ENCODE measurements at places on chromosomes 11 and 22. TPM values are rescaled to one million over a fixed set of nuclear protein-coding genes. Genes with fewer than 3 reads are reported as not detected.

YDJC gene
- total RNA-seq: 28.3 TPM

CRYBA4 gene
- not detected for total RNA-seq

ARHGAP42 gene
- total RNA-seq: 0.31 TPM

MAJIN gene
- total RNA-seq: not detected

P2RY2 gene
- 0.29 TPM for total RNA-seq

PRSS23 gene
- total RNA-seq: not detected

GAL3ST1 gene
- not detected for total RNA-seq

OR5B21 gene
- total RNA-seq: 0.50 TPM

SMTNL1 gene
- not detected for total RNA-seq

APOL4 gene
- 0.22 TPM for total RNA-seq

FOLR2 gene
- not detected for total RNA-seq

LINC01488 gene
- total RNA-seq: not detected

MFRP gene
- not detected for total RNA-seq

KCTD17 gene
- 26.1 TPM for total RNA-seq

MS4A6E gene
- not detected for total RNA-seq

KRTAP5-1 gene
- total RNA-seq: not detected

GRCh38 chr22:20254975-20255946 lies 12.9 kb downstream of the RTN4R start:
- H3K36me3 ChIP-seq: no peaks in the 10 kb centered on the region
- H3K4me3 ChIP-seq: no peak overlapping the region
- H3K27ac ChIP-seq: no peak overlapping the region
- H3K4me1 ChIP-seq: peaks cover 7% of the 10 kb centered on the region

GRCh38 chr11:3160252-3161031 lies 4.7 kb downstream of the OSBPL5 start:
- peak overlapping the region; percentile 7 for H3K4me3 ChIP-seq
- H3K27ac ChIP-seq: peak overlapping the region; percentile 27
- DNase-seq: peak; percentile 5
- no peaks in the 10 kb centered on the region for H3K36me3 ChIP-seq

GRCh38 chr11:65468874-65469333 lies 29.9 kb upstream of the MALAT1 start:
- no peaks in the 10 kb centered on the region for H3K27me3 ChIP-seq
- H3K4me1 ChIP-seq: peaks cover 14% of the 10 kb centered on the region
- H3K27ac ChIP-seq: no peak overlapping the region

DNA sequence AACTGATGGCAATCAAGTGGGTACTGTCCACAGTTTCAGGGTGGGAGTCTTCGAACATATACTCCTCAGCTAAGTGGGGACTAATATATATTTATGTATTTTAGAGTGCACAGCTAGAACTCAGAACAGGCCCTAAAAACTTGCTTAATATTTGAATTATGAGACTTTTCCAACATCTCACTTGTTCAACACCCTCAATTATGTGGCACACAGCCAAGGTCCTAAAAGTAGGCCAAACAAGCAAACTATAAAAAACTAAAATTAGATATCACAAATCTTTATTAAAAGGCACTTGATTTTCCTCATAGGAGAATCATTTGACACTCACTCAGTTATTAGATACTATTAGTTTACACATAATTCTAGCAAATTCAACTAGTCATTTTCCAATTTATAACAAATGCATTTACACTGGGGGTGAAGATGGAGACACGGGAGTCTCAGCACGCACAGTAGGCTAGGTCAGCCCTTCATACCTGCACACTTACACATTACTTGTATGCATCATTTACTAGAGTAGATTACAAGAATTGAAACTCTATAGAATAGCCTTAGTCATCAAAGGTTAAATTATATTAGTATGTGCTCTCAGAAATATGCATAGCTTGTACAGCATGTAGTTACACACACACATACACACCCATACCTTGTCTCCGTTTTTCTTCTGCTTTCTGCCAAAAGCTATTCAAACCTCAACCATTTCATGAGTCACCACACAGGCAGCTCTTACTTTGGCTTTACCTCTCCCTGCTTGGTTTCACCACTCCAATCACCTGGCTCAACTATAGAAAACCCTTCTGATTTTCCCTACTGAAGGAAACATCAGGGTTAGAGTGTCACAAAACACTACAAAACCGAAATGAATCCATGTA lies 171.5 kb downstream of the SBF2 start:
- H3K27ac ChIP-seq: no peak overlapping the region
- peaks cover 8% of the 10 kb centered on the region for H3K4me1 ChIP-seq
- no peaks in the 10 kb centered on the region for H3K27me3 ChIP-seq
- no peak overlapping the region for H3K4me3 ChIP-seq

- peak overlapping the region; percentile 5 for H3K4me3 ChIP-seq
- no peaks in the 10 kb centered on the region for H3K36me3 ChIP-seq
- H3K4me1 ChIP-seq: peaks cover 11% of the 10 kb centered on the region
- no peak for DNase-seq
- no peak overlapping the region for H3K27ac ChIP-seq
These were observed 15.1 kb upstream of the RGL4 start for GRCh38 chr22:23675502-23676415.

DNA sequence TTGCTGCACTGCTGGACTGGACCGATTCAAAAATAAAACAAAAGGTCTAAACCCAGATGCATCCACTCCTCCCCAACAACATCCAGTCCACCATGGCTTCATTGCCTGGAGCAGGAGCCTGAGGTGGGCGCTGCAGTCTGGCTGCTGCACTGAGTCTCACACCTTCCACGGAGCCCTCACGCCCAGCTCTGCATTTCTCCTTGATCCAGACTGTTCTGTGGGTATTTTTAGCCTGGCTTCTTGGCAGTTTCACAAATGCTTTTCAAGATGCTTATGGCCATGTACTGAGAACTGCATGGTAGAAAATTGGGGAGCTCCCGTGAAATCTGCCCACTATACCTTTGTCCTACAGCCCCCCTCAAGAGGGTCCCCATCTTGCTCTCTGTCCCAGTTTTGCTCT lies 53.3 kb upstream of the JAM3 start:
- H3K4me3 ChIP-seq: no peak overlapping the region
- H3K36me3 ChIP-seq: peaks cover 2% of the 10 kb centered on the region
- peaks cover 74% of the 10 kb centered on the region for H3K27me3 ChIP-seq
- H3K27ac ChIP-seq: no peak overlapping the region
- no peaks in the 10 kb centered on the region for H3K4me1 ChIP-seq

- H3K4me3 ChIP-seq: no peak overlapping the region
- peaks cover 14% of the 10 kb centered on the region for H3K27me3 ChIP-seq
- H3K36me3 ChIP-seq: peaks cover 7% of the 10 kb centered on the region
- H3K27ac ChIP-seq: no peak overlapping the region
- no peak for DNase-seq
- peaks cover 25% of the 10 kb centered on the region for H3K4me1 ChIP-seq
These were observed 15.4 kb downstream of the P2RY6 start for GRCh38 chr11:73287400-73288101.

- no peak overlapping the region for H3K27ac ChIP-seq
- H3K27me3 ChIP-seq: peaks cover 34% of the 10 kb centered on the region
These were observed 33.8 kb downstream of the ZNF202 start for GRCh38 chr11:123707606-123708205.

DNA sequence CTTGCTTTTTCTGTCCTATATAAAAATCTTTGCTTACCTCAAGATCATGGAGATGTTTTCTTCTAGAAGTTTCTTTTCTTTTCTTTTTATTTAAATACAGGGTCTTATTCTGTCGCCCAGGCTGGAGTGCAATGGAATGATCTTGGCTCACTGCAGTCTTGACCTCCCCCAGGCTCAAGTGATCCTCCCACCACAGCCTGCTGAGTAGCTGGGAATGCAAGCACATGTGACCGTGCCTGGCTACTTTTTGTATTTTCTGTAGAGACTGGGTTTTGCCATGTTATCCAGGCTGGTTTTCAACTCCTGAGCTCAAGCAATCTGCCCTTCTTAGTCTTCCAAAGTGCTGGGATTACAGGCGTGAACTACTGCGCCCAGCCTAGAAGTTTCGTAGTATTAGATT lies 45.3 kb downstream of the USP35 start:
- no peak for DNase-seq
- H3K4me1 ChIP-seq: peaks cover 6% of the 10 kb centered on the region
- H3K27me3 ChIP-seq: no peaks in the 10 kb centered on the region
- H3K27ac ChIP-seq: no peak overlapping the region
- H3K4me3 ChIP-seq: no peak overlapping the region

GRCh38 chr11:92859156-92859690 lies 110.2 kb upstream of the MTNR1B start:
- no peaks in the 10 kb centered on the region for H3K36me3 ChIP-seq
- H3K4me3 ChIP-seq: no peak overlapping the region
- no peak for DNase-seq
- H3K27ac ChIP-seq: no peak overlapping the region
- peaks cover 16% of the 10 kb centered on the region for H3K27me3 ChIP-seq
- no peaks in the 10 kb centered on the region for H3K4me1 ChIP-seq

GRCh38 chr22:21028277-21029251 lies 3.8 kb downstream of the SLC7A4 start:
- H3K36me3 ChIP-seq: peaks cover 3% of the 10 kb centered on the region
- H3K27me3 ChIP-seq: peaks cover 28% of the 10 kb centered on the region
- H3K4me3 ChIP-seq: no peak overlapping the region
- H3K27ac ChIP-seq: no peak overlapping the region

GRCh38 chr11:94705891-94706615 lies 62.1 kb upstream of the AMOTL1 start:
- H3K4me3 ChIP-seq: no peak overlapping the region
- H3K27me3 ChIP-seq: peaks cover 10% of the 10 kb centered on the region
- no peak overlapping the region for H3K27ac ChIP-seq
- DNase-seq: no peak

- H3K4me1 ChIP-seq: peaks cover 45% of the 10 kb centered on the region
- H3K4me3 ChIP-seq: peak overlapping the region; percentile 94
- peaks cover 7% of the 10 kb centered on the region for H3K36me3 ChIP-seq
These were observed 566 bp downstream of the DDB1 start for GRCh38 chr11:61332281-61332796.

DNA sequence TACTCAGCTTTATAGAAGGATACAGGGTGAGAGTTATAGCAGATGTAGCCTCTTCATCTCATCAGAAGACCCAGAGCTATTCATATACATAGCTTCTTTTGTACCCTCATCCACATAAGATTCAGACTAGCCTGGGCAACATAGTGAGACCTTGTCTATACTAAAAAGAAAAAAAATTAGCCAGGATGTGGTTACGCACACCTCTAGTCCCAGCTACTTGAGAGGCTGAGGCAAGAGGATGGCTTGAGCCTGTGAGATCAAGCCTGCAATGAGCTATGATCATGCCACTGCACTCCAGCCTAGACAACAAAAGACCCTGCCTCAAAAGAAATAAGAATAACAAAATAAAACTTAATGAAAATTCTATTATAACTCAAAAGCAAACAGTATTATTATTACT lies 36.7 kb upstream of the B3GNT6 start:
- no peak for DNase-seq
- no peaks in the 10 kb centered on the region for H3K4me1 ChIP-seq
- H3K4me3 ChIP-seq: no peak overlapping the region
- peaks cover 6% of the 10 kb centered on the region for H3K36me3 ChIP-seq

GRCh38 chr22:36998620-36999351 lies 20.5 kb downstream of the TST start:
- no peaks in the 10 kb centered on the region for H3K36me3 ChIP-seq
- DNase-seq: no peak
- H3K27me3 ChIP-seq: peaks cover 60% of the 10 kb centered on the region
- no peak overlapping the region for H3K4me3 ChIP-seq
- H3K27ac ChIP-seq: no peak overlapping the region
- peaks cover 9% of the 10 kb centered on the region for H3K4me1 ChIP-seq

GRCh38 chr11:39732001-39732400 lies 1727.5 kb downstream of the LRRC4C start:
- no peak overlapping the region for H3K4me3 ChIP-seq
- H3K27me3 ChIP-seq: no peaks in the 10 kb centered on the region
- H3K36me3 ChIP-seq: no peaks in the 10 kb centered on the region

DNA sequence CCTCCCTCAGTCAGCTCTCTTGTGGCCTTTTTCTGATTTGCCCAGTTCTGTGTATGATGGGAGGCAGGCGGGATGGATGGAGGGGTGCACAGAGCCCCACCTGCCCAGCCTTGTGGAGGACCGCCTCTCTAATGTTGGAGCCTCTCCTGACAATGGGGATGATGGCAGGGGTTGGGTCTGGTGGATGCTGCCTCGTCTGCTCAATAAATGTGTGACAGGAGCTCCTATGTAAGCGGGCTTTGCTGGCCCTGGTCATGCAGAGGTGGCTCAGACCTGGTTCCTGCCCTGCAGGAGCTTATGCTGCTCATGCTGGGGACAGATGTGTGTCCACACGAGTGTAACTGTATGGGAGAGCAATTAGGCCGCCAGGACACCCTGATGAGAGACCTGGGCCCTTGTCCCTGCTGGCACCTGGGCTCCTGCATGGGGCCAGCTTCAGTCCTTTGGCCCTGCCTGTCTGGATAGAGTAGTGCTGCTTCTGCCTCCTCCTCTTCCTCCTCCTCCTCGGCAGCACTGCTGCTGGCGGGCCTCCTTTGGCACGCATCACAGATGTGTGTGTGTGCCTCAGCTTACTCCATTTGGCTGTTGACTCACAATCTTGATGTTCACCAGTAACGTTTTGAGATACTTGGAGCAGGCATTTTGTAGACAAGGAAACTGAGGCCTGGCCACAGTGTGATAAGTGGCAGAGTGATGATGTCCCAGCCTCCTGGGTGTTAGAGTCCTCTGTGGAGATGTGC lies 131.0 kb downstream of the TBC1D22A start:
- H3K4me3 ChIP-seq: no peak overlapping the region
- peaks cover 14% of the 10 kb centered on the region for H3K36me3 ChIP-seq
- no peaks in the 10 kb centered on the region for H3K27me3 ChIP-seq
- peaks cover 25% of the 10 kb centered on the region for H3K4me1 ChIP-seq
- no peak overlapping the region for H3K27ac ChIP-seq

DNA sequence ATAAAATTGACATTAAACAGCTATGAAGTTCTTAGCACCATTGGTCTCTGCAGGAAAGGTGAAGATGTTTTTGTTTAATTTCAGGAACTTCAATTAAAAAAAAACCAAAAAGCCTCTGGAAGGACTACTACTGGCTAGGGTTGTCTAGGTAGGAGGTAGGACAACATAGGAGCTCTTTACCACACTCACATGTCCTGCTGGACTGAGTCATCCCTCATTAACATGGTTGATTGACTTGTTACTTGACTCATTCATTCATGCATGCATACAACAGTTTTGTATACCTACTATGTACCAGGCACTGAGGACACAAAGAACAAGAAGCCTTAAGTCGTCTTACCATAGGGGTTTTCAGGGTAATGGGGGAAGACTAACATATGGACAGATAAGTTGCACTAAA lies 216.9 kb upstream of the ARHGAP20 start:
- no peaks in the 10 kb centered on the region for H3K27me3 ChIP-seq
- H3K27ac ChIP-seq: no peak overlapping the region
- no peaks in the 10 kb centered on the region for H3K4me1 ChIP-seq
- no peaks in the 10 kb centered on the region for H3K36me3 ChIP-seq

DNA sequence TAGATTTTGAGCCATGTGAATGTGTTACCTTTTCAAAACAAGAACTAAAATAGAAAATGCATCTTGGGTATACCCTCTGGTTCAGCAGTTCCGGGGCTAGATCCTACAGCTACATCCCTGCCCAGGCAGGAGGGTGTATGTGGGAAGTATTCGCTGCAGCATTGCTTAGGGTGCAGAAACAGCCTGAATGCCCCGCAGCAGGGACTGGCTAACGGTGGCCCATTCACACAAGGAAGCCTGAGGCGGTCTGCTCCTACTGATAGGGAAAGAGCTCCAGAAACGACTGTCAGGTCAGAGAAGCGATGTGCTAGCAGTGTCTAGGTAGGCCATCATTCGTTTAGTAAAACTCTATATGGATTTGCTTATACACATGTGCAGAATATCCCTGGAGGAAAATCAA lies 9.9 kb upstream of the RASL10A start:
- H3K27me3 ChIP-seq: no peaks in the 10 kb centered on the region
- no peak overlapping the region for H3K4me3 ChIP-seq
- no peak overlapping the region for H3K27ac ChIP-seq
- peaks cover 3% of the 10 kb centered on the region for H3K36me3 ChIP-seq

- peaks cover 70% of the 10 kb centered on the region for H3K4me1 ChIP-seq
- DNase-seq: no peak
- peaks cover 6% of the 10 kb centered on the region for H3K36me3 ChIP-seq
- peak overlapping the region; percentile 94 for H3K27ac ChIP-seq
- no peaks in the 10 kb centered on the region for H3K27me3 ChIP-seq
These were observed 65.5 kb downstream of the BMAL1 start for GRCh38 chr11:13343067-13343466.
